Activated CD4-positive, CD25-positive, alpha-beta regulatory T cell (primary cell): ENCODE measurements at places on chromosomes 11 and 22.

GRCh38 chr11:127507851-127508250 lies 507.3 kb upstream of the KIRREL3 start:
- no peak for DNase-seq

GRCh38 chr11:120536797-120537169 lies 25.2 kb downstream of the GRIK4 start:
- DNase-seq = no peak

GRCh38 chr11:94558932-94559331 lies 8.2 kb upstream of the PIWIL4 start:
- no peak for DNase-seq

GRCh38 chr11:26201411-26201810 lies 130.5 kb upstream of the ANO3 start:
- DNase-seq = no peak

DNA sequence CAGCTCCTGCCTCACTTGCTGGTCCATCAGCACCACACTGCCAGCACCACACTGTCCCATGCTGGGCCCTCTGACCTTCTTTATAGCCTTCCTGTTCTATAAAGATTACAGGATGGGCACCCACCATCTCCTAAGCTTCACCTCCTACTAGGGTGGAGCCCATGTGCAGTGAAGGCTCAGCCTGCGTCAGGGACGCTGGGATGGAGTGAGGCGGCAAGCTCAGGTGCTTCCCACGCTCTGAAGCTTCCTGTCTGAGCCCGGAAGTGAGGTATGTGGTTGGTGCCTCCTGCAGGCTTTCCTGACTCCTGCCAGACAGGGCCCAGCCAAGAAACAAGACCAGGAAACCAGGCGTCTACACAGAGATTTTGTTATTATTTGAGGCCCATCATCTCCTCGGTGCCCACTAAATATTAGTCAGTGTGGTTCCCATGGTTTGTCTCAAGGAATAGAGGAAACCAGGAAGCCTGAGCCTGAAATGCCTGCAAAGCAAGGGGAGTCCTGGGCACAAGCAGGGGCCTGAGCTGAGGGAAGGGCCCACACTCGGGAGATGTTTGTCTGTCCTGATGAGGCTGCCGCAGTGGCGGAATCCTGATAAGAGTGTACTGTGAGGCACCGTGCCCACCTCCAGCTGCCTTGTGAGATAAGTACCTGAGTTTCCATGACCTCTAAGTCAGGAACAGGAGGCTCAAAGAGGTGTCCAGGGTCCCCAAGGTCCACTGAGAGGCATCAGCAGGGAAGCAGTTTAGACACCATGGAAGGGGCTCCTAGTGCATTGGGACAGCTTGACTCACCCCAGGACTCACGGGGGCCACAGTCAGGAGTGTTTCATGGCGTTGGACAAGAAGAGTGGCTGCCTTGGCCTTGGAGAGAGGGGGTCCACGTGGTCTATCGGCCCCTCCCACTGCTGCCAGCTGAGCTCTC lies 22.0 kb downstream of the RSPH14 start:
- no peak for DNase-seq

DNA sequence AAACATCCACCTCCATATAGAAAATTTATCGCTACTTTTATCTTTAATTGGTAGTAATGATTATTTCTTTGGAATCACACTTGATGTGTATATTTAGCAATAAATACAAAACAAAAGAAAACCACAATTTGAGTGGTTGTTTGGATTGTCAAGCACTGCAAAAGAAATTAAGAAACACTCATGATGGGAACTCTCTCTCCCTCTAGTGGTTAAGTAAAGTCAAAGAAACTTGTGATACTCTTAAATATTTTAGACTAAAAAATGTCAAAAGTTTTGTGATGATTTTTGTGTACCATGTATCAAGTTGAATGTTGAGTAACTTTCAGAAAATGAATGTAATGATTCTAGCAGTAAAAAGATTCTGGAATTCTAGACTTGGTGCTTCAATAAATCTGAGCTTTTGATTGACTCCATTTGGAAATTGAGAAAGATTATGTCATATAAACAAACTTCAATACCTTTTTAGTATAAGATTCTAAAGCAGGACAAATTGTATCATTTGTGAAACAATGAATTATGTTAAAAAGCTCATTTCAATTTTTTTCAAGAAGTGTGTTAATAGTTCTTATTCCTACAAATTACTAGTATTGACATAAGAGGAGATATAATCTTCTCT lies 20.8 kb downstream of the MUC15 start:
- no peak for DNase-seq
